HAP-1 (cell line): ENCODE measurements at places on chromosomes 6 and 20.

- no peak for DNase-seq
Observed at GRCh38 chr20:55348223-55348622, 657.1 kb downstream of the CBLN4 start.

- no peak for DNase-seq
Observed at GRCh38 chr6:148548749-148549140, 198.1 kb upstream of the UST start.

- no peak for DNase-seq
Observed at GRCh38 chr6:158467923-158468322, 92.0 kb upstream of the TMEM181 start.

GRCh38 chr20:58852543-58853271 lies at the start of gene GNAS:
Gene GNAS, plus strand, starts transcription at chr20:58852716.
- DNase-seq: no peak

GRCh38 chr20:46588532-46589511 lies 38.4 kb upstream of the OCSTAMP start:
- DNase-seq: no peak

DNA sequence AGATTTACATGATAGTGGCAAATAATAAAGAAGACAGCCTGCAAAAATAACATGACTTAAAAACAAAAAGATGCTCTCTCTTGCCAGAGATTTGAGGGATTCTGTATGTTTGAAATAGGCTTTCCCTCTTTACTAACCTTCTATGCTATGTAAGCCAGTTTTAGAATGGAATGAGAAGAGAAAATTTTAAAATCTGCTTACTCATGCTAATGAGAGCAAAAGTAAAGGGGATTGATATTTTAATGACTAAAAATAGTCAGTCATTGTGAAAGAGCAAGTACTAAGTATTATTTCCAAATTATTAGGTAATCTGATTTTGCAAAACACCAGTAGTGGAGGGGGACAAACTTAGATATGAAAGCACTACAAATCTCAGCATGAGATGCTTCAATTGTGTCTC lies 563.3 kb upstream of the ADGRB3 start:
- DNase-seq: peak; percentile 31

- DNase-seq: no peak
Observed at GRCh38 chr6:105886066-105886813, 199.9 kb upstream of the PRDM1 start.
